ENCODE measurements at places on chromosomes 4 and X. TPM values are rescaled to one million over a fixed set of nuclear protein-coding genes. Genes with fewer than 3 reads are reported as not detected.

Gene BST1
- total RNA-seq = not detected

Gene PLK4
- total RNA-seq = 31.2 TPM

Gene DCAF4L1
- total RNA-seq = 0.36 TPM

Gene PABPC5
- not detected for total RNA-seq

Gene TBX22
- not detected for total RNA-seq

Gene VEGFC
- total RNA-seq = not detected

Gene DOCK11
- 70.5 TPM for total RNA-seq

Gene IL15
- total RNA-seq = not detected

Gene HTT
- 48.7 TPM for total RNA-seq

Gene TRIM75
- total RNA-seq = not detected

- no peaks in the 10 kb centered on the region for H3K27me3 ChIP-seq
- no peaks in the 10 kb centered on the region for H3K36me3 ChIP-seq
- no peak for DNase-seq
Measured at GRCh38 chrX:37076983-37077382, 68.8 kb downstream of the FAM47C start.

GRCh38 chrX:9316096-9316495, 148.8 kb upstream of the TBL1X start:
- no peaks in the 10 kb centered on the region for H3K36me3 ChIP-seq
- no peaks in the 10 kb centered on the region for H3K4me1 ChIP-seq
- no peak for DNase-seq

GRCh38 chrX:43589735-43590134, 66.4 kb upstream of the MAOA start:
- H3K4me3 ChIP-seq = no peak overlapping the region
- H3K36me3 ChIP-seq = no peaks in the 10 kb centered on the region
- no peaks in the 10 kb centered on the region for H3K27me3 ChIP-seq
- H3K27ac ChIP-seq = no peak overlapping the region
- DNase-seq = no peak

- no peaks in the 10 kb centered on the region for H3K36me3 ChIP-seq
- H3K4me3 ChIP-seq = no peak overlapping the region
- no peak for DNase-seq
Measured at GRCh38 chr4:4668355-4669210, 126.7 kb upstream of the STX18 start.

DNA sequence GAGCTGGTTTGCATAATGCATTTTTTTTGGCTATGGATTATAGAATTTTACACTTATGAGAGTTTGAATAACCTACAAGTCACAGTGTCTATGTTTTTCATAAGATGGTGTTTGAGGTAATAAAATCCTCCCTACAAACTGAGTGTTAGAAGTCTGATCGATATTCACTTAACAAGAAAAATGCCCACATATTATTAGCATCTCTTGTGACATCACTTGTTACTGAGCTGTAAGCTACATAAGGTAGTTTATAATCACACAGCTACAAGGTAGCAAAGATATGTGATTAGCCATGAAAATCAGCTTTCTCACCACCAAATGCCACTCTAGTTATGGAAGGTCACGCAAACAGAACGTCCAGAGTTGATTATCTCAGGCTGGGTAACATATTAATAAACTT, 669.6 kb downstream of the PCDH18 start:
- no peaks in the 10 kb centered on the region for H3K36me3 ChIP-seq
- H3K27me3 ChIP-seq = no peaks in the 10 kb centered on the region
- DNase-seq = no peak

- no peaks in the 10 kb centered on the region for H3K36me3 ChIP-seq
- no peak overlapping the region for H3K27ac ChIP-seq
- H3K4me1 ChIP-seq = no peaks in the 10 kb centered on the region
- H3K27me3 ChIP-seq = no peaks in the 10 kb centered on the region
- DNase-seq = no peak
Measured at GRCh38 chr4:83782591-83782990, 246.7 kb downstream of the GPAT3 start.

DNA sequence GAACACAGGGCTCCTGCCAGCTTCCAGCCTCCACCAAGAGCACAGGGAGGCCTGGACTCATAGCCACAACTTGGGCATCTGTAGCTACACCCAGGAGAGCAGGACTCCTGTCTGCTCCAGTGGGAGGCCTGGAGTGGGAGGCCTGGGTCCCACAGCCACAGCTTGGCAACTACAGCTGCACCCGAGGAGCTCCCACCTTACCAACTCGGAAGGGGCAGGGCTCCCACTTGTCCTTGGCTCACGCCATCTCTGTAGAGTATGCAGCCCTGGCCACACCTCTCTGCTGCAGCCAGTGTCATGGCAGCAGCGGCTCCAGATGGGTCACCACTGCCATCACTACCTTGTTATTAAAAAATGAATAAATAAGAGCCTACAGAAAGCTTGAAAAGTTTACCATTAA, 45.5 kb downstream of the ARAP2 start:
- H3K36me3 ChIP-seq = no peaks in the 10 kb centered on the region
- H3K27ac ChIP-seq = no peak overlapping the region
- DNase-seq = no peak
- no peak overlapping the region for H3K4me3 ChIP-seq

DNA sequence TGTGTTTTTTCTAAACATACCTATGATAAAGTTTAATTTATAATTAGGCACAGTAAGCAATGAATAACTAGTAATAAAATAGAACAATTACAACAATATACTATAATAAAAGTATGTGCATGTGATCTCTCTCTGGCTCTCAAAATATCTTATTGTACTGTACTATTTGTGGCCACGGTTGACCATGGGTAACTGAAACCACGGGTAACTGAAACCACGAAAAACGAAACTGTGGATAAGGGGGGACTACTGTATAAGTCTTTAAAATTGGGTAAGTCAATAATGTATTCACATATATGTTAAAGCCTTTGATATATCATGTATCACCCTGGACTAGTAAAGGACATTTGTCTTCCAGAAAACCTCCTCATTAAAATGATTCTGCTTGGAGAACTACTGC, 20.0 kb downstream of the TMEM154 start:
- no peak overlapping the region for H3K4me3 ChIP-seq
- DNase-seq = no peak
- H3K4me1 ChIP-seq = peaks cover 15% of the 10 kb centered on the region
- H3K27me3 ChIP-seq = no peaks in the 10 kb centered on the region
- H3K27ac ChIP-seq = no peak overlapping the region

DNA sequence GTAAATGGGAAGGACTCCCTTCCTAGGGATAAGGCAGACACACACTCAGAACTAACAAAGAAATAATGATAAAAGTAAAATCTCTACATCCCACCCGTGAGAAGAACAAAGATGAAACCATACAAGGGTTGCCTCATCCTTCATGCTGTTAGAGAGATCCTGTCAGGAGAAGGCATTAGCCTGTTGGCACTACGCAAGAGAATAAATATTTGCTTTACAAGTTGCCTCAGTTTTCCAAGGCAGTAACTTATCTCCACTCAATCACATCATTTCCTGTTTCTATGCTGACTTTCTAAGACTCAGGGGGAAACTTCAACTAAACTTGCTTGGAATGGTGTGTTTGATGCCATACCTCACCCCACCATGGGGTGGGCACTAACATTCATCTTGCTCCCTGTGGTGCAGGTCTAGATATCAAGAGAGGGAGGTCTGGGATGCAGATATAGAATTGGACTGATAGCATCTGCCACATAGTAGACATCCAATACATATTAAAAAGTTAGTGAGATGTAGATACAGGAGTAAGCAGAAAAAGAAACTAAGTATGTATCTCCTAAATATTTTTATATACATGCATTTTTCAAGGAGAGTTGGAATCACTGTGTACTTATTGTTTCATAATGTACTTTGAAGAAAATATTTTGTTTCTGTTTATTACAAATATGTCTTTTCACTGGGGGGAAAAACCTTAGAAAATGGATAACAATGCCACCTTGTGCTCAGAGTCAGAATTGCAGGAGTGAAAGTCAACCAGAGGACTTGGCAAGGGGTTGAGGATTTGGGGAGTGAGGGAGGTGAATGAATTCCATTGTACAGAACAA, 57.2 kb upstream of the BEX4 start:
- DNase-seq = peak; percentile 66
- H3K27ac ChIP-seq = no peak overlapping the region
- no peak overlapping the region for H3K4me3 ChIP-seq
- no peaks in the 10 kb centered on the region for H3K36me3 ChIP-seq
- no peaks in the 10 kb centered on the region for H3K4me1 ChIP-seq
- no peaks in the 10 kb centered on the region for H3K27me3 ChIP-seq

- H3K4me1 ChIP-seq = no peaks in the 10 kb centered on the region
- no peaks in the 10 kb centered on the region for H3K27me3 ChIP-seq
- DNase-seq = no peak
- no peaks in the 10 kb centered on the region for H3K36me3 ChIP-seq
Measured at GRCh38 chr4:177229331-177229730, 80.3 kb upstream of the NEIL3 start.

- H3K4me1 ChIP-seq = peaks cover 10% of the 10 kb centered on the region
- H3K36me3 ChIP-seq = no peaks in the 10 kb centered on the region
- no peaks in the 10 kb centered on the region for H3K27me3 ChIP-seq
Measured at GRCh38 chrX:136961594-136962135, 72.1 kb downstream of the GPR101 start.

GRCh38 chrX:16160729-16161128, 6.6 kb upstream of the MAGEB17 start:
- H3K27me3 ChIP-seq = no peaks in the 10 kb centered on the region
- no peaks in the 10 kb centered on the region for H3K4me1 ChIP-seq
- no peaks in the 10 kb centered on the region for H3K36me3 ChIP-seq
- no peak overlapping the region for H3K4me3 ChIP-seq

GRCh38 chr4:75494563-75494962, 19.6 kb downstream of the RCHY1 start:
- no peaks in the 10 kb centered on the region for H3K4me1 ChIP-seq
- DNase-seq = no peak
- 0 out of 2 replicates have a peak, but pooled peaks cover under 1% of the 10 kb centered on the region for H3K36me3 ChIP-seq
- H3K27me3 ChIP-seq = no peaks in the 10 kb centered on the region

- no peak overlapping the region for H3K4me3 ChIP-seq
- no peak for DNase-seq
- H3K36me3 ChIP-seq = peaks cover 22% of the 10 kb centered on the region
- H3K27me3 ChIP-seq = no peaks in the 10 kb centered on the region
- H3K27ac ChIP-seq = no peak overlapping the region
- peaks cover 6% of the 10 kb centered on the region for H3K4me1 ChIP-seq
Measured at GRCh38 chr4:6854098-6854744, 55.4 kb upstream of the TBC1D14 start.

DNA sequence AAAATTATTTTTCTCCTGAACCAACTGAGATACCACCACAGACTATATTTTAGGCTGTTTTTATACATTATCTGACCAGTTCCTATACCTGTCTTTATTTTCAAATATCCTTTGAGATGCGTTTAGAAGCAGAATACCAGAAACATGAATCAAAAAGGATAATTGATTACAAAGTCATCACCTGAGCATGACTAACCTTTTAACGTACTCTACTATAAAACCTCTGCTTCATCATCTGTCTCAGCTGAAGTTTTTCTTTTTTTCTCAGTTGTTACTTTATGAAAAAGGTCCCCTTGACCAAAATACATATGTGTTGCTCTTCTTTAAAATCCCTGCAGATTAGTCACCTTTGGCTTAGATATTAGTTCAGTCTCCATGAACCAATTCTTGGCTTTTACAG, 109.8 kb downstream of the AMMECR1 start:
- H3K4me3 ChIP-seq = no peak overlapping the region
- DNase-seq = no peak

DNA sequence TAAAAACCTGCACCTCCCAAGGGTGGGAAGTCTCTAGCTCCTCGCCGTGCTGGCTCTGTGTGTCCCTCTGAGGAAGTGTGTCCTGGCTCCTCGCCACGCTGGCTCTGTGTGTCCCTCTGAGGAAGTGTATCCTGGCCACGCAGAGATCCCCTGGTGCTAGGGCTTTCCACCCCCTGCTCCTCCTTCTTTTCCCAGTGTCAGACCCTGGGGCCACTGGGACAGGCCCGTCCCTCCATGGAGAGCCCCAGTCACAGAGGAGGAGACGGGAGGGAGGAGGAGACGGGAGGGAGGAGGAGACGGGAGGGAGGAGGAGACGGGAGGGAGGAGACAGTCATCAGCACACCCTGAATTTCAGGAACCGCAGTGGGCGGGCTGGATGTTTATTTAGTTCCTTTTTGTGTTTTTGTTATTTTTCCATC, 53.8 kb upstream of the HGFAC start:
- H3K4me1 ChIP-seq = peaks cover 22% of the 10 kb centered on the region
- no peak for DNase-seq
- H3K36me3 ChIP-seq = no peaks in the 10 kb centered on the region
- H3K4me3 ChIP-seq = peak overlapping the region; percentile 57

DNA sequence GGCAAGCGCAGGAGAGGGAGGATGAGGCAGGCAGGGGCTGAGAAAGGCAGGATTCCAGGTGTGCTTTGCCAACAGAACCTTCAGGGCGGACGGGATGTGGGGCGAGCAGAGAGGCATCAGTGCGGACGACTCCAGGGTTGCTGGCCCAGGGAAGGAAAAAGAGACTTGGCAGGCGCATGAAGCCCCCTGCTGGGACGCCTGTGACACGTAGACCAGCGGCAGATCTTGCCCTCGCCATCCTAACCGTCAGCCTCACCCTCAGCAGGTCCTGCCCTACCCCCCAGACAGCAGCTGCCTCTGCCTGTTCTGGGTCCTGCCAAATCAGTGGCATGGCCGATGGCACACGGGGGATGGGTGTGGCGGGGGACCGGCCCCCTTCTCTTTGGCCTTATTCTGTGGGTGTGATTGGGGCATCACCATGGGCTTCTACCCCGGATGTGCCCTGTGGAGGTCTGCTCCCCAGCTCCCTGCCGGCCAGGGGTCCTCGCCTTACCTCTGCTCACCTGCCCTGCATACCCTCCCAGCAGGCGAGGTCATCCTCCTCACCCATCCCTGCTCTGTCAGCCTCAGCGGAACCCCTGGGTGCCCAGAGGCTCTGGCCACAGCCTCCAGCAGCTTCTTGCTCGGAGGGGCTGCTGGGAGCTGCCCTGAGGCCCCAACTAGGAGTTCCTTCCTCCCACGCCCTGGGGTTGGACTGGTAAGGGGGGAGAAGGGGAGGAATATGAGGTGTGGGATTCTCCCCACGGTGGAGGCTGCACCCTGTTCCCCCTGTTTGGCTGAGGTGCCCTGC, 2.9 kb upstream of the SH3BP2 start:
- H3K27ac ChIP-seq = no peak overlapping the region
- no peak for DNase-seq
- H3K27me3 ChIP-seq = no peaks in the 10 kb centered on the region
- peaks cover 45% of the 10 kb centered on the region for H3K4me1 ChIP-seq
- H3K36me3 ChIP-seq = no peaks in the 10 kb centered on the region

DNA sequence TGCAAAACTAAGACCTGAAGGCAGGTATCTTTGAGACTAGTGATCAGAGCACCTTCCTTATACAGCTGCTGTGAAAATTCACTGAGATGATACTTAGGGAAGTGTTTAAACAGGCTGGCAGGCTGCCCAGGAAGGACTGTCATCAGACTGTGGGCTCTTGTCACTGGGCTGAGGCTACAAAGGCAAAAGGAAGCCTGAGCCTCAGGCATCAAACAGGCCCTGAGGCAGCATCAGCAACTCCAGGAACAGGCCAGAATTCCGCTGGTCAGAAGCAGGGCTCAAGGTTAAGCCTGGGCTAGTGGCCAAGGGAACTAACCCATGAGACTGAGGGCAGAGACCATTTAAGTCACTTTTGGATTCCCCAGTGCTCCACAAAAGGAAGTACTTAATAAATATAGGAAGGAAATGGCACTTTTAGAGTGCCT, 12.8 kb downstream of the PJA1 start:
- H3K27me3 ChIP-seq = no peaks in the 10 kb centered on the region
- H3K4me3 ChIP-seq = no peak overlapping the region
- no peaks in the 10 kb centered on the region for H3K36me3 ChIP-seq
- no peaks in the 10 kb centered on the region for H3K4me1 ChIP-seq
- no peak overlapping the region for H3K27ac ChIP-seq

GRCh38 chrX:13893826-13894225, 76.9 kb upstream of the GPM6B start:
- H3K27ac ChIP-seq = no peak overlapping the region
- no peak for DNase-seq
- H3K4me1 ChIP-seq = peaks cover 11% of the 10 kb centered on the region
- H3K36me3 ChIP-seq = no peaks in the 10 kb centered on the region
- no peaks in the 10 kb centered on the region for H3K27me3 ChIP-seq

All from Karpas-422 (cell line).